A549 treated with Mapracorat at 1 μM for 4 hours (cell line): ENCODE measurements at places on chromosomes 4 and X. TPM values are rescaled to one million over a fixed set of nuclear protein-coding genes. Genes with fewer than 3 reads are reported as not detected.

WWC2 gene
- total RNA-seq, result 12.3 to 18.5 TPM (median 16.5 TPM) in 5 replicates

RAB9B gene
- 0.04 TPM in 1 of 5 replicates, not detected in the others for total RNA-seq

VCX3A gene
- total RNA-seq, result not detected in 5 replicates

PRDM8 gene
- 0.08 to 0.28 TPM (median 0.12 TPM) in 5 replicates for total RNA-seq

RHOXF1 gene
- not detected in 5 replicates for total RNA-seq

CTSO gene
- 0.76 to 1.1 TPM (median 1.0 TPM) in 5 replicates for total RNA-seq

CXCL1 gene
- 6.0 to 8.7 TPM (median 7.9 TPM) in 5 replicates for total RNA-seq

CXorf51A gene
- total RNA-seq, result not detected in 5 replicates

PSMD10 gene
- total RNA-seq, result 71.2 to 83.9 TPM (median 77.5 TPM) in 5 replicates

CLGN gene
- 4.5 to 5.5 TPM (median 5.3 TPM) in 5 replicates for total RNA-seq

TEC gene
- total RNA-seq, result 1.7 to 2.5 TPM (median 1.9 TPM) in 5 replicates

HHIP gene
- 0.60 to 1.1 TPM (median 0.98 TPM) in 5 replicates for total RNA-seq

CASP6 gene
- total RNA-seq, result 13.1 to 16.5 TPM (median 15.5 TPM) in 5 replicates

CHRDL1 gene
- not detected in 5 replicates for total RNA-seq

FGF13 gene
- 0.13 TPM in 1 of 5 replicates, not detected in the others for total RNA-seq

SCML2 gene
- total RNA-seq, result 7.2 to 8.3 TPM (median 7.3 TPM) in 5 replicates

XK gene
- 0.28 to 0.44 TPM (median 0.40 TPM) in 5 replicates for total RNA-seq

SPATA4 gene
- total RNA-seq, result 0.12 to 0.31 TPM (median 0.27 TPM) in 5 replicates

SATL1 gene
- total RNA-seq, result not detected in 5 replicates

WDR17 gene
- 1.3 to 3.3 TPM (median 1.9 TPM) in 5 replicates for total RNA-seq

ADH1C gene
- total RNA-seq, result not detected in 5 replicates
